Cerebellum (tissue), 4 donors: ENCODE measurements at places on chromosomes 4 and X.

DNA sequence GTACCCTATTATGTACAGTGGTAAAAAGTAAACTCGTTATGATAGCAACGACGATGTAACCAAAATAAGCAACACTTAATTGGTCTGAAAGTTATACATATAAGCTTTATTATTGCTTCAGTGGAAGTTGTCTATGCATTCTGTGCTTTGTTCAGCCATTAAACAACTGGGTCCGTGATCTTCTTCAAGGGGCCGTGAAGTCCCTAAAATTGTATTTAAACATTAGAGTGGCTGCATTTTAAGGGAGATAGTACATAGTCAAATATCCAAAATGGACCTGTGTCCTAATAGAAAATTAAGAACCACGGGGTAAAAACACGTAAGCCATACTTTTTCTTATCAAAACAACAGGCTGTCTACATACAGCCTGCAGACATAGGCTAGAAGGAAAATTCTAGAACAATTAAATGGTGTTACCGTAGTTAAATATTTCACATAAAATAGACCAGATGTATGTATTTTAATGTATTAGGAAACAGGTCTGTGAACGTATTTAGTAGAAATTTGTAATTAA, 2.1 kb downstream of the GUCY1A1 start:
- DNase-seq, result no peak

DNA sequence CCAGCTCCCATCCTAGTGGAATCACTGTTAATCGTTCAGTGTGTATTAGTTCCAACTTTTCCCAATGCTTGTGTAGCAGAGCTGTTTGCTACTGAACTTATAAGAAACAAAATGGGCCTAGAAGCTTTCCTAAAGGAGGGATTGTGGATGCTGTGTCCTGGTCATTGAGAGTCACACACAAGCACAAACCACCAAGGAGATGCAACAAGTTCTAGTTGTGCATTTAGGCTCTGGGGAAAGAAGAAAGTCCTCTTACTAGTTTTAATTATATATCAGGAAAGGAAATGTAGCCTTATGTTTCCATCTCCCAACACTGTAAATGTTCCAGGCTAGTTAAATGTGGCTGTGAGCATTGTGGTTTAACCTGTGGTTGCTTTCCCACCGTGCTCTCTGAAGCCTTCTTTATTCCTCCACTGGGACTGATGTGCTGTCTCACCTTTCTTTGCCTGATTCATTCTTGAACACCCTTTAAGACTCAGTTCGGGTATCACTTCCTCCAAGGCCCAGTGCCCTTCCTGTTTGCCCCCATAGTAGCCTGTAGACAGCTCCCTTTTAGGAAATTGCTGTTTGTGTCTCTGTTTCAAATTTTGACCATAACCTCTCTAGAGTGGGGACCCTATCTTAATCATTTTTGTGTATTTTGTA, 34.3 kb downstream of the ATP10D start:
- DNase-seq, result no peak

GRCh38 chr4:118265312-118266144, 87.3 kb downstream of the PRSS12 start:
- no peak for DNase-seq

DNA sequence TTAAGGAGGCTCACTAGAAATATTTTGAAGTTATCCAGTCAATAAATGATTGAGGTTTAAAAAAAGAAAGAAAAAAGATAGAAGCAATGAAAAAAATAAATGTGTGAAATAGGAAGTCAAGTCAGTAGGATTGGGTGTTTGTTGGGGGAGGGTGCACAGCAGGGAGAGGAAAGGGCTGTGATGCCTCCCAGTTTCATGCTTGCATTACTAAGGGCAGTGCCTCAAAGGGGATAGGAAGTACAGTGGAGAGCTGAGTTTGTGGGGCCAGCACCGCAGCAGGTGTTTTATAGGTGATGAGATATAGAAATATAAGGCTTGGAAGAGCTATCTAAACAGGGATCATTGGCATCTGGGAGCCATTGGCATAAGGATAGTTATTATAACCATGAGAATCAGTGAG, 919.2 kb downstream of the STIM2 start:
- DNase-seq, result no peak

DNA sequence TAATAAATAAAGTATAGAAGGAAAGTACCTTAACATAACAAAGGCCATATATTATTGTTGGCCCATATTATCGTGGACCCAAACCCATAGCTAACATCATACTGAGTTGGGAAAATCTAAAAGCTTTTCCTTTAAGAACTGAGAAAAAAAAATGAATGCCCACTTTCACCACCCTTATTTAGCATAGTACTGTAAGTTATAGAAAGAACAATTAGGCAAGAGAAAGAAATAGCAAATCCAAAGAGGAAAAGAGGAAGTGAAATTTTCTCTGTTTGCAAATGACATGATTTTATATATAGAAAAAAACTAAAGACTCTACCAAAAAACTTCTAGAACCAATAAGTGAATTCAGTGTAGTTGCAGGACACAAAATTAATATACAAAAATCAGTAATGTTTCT, 1854.6 kb downstream of the PCDH7 start:
- no peak for DNase-seq

GRCh38 chr4:60822986-60823385, 377.1 kb upstream of the ADGRL3 start:
- DNase-seq, result peak; percentile 64

DNA sequence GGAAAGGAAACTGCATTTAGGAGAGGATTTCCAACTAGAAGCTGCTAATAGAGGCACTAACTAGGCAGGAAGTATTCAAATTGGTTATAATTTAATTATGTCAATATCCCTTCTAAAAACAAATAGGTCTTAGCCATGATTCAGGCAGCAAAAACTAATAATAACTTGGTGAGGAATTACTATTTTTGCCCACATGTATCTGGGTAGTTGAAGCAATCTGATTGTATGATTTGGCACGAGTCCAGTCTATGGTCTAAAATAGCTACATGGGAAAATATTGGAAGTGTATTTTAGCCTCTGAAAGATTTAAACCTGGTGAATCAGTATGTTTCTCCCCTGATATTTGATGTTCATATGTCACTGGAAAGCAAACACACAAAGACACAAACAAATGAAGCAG, 62.2 kb downstream of the MFAP3L start:
- no peak for DNase-seq

DNA sequence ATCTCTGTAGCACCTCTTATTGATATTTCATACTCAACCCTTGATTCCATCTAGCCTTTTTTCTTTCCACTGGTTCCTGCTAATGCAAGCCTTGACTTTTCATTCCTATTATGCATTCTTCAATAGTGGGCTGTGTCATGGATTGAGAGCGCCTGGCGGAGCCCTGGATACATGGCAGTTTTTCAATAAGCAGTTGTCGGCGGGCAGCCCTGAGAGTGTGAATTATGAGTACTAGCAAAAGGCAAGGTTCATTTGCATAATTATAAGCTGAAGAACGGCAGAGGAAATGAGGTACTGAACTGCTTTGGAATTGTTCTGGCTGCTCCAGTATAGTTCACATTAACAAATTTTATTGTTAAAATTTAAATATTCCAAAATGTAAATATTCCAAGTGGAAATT, 339.7 kb upstream of the VCX start:
- no peak for DNase-seq

DNA sequence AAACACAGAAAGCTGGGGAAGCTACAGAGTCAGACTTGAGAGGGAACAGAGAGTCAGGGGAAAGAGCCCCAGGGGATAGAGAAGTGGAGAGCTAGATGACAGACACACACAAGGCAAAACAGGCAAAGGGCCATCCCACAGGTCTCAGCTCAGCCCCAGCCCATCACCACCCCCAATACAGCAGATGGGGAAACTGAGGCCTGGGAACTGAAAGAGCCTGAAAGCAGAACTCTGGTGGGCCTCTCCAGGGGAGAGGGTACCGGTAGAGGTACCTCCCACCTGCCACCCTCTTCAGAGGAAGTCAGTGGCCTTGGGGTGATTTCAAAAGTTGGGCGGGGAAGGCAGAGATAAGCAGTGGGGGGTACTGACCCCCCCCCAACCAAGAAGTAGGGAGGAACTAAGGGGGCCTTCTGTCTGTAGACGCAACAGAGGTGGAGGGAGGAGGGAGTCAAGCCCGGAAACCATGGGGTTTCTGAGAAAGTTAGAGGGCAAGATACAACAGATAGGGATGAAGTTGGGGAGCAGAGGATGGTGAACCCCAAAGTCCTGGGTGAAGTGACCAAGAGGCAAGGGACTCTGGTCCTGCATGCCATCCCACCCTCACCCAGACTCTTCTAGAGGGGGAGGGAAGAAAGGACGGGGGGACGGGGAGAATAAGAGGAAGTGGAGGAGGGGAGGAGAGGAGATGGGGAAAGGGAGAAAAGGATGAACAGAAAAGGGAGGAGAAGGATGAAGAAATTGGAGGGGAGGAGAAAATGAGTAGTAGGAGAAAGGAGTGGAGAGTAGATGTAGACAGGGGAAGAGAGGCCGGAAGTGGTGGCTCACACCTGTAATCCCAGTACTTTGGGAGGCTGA, 3.2 kb downstream of the GATA1 start:
- no peak for DNase-seq

GRCh38 chr4:30722092-30722358, 1.9 kb downstream of the PCDH7 start:
- no peak for DNase-seq

GRCh38 chrX:10628906-10629305, 8.5 kb upstream of the MID1 start:
- no peak for DNase-seq

- no peak for DNase-seq
These were observed 43.8 kb upstream of the UGDH start for GRCh38 chr4:39571054-39571453.

- DNase-seq, result no peak
These were observed 27.4 kb downstream of the FRYL start for GRCh38 chr4:48752726-48753125.

GRCh38 chr4:153519687-153520086, 53.5 kb downstream of the TMEM131L start:
- DNase-seq, result no peak

DNA sequence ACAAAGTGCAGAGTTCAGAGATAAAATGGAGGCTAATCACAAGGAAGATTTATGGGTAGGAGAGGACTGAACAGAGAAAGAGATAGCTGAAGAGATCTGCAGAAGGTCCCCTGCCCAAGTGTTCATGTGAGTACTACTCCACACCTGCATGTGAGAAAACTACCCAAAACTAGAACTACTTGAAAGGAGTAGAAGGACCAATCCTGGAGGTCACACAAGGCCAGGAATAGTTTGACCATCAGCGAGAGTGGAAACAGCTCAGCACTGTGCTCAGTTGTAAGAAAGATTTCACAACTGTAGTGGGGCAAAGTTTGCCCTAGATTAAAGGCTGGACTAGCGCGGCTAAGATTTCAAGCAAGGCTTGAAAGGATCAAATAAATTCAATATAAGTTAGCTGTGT, 422.7 kb upstream of the LCORL start:
- no peak for DNase-seq

- DNase-seq, result no peak
These were observed 232.3 kb upstream of the TENM3 start for GRCh38 chr4:182010876-182011275.

GRCh38 chr4:75107755-75108612, 175.1 kb downstream of the PARM1 start:
- no peak for DNase-seq

- peak; percentile 17 for DNase-seq
These were observed 71.8 kb downstream of the SUPT20HL2 start for GRCh38 chrX:24241822-24242648.

DNA sequence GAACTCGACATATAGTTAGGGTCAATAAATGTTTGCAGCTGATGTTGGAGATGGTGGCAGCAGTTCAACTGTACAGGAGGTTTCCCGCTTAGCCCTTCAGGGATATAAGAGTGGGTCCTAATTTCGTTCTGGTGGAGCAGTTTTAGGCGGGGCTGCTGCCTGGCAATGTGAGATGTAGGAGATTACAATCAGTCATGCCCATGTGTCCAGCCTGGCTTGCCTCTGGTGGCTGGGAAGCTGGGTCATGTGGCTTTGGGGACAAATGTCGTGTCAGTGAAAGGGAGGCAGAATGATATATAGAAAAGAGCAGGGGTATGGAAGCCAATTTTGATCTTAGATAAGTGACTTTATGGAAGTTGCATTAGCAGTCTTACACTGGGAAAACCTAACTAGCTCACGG, 129.4 kb downstream of the CLCN4 start:
- DNase-seq, result no peak
